ENCODE measurements at places on chromosomes 1 and 21.
A peak's percentile ranks its signal among the peaks of the same experiment; 100 is the strongest.

GRCh38 chr1:8560035-8560434, 242.1 kb downstream of the SLC45A1 start:
- DNase-seq = no peak

DNA sequence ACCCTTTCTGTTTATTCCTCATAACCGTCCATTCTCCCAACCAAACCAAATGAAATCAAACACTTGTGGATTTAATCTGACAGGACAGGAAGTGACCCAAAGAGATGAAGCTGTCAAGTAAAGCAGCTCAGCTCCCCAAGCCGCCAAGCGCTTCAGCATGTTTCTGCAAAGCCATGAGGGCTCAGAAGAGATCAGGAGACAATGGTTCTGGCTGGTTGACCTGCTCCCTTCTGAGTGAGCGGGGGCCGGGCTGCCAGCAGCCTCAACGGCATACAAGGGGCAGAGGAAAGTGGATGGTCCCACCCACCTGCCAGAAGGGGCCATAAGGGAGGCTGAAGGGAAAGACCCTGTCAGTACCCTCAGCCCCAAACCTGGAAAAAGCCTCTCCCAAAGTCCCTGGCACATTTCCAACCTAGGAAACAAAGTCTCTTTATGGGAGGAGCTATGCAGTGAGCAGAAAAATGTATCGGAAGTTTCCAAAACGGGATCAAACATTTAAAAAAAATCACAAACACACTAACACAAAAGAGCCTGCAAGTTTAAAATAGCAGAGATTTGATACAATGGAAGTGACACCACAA, 45.4 kb downstream of the SLC45A1 start:
- no peak for DNase-seq

- no peak for DNase-seq
Measured at GRCh38 chr1:16907870-16908758, 12.3 kb downstream of the RNU1-2 start.

GRCh38 chr1:16013220-16013907, 4.5 kb downstream of the HSPB7 start:
- DNase-seq = no peak

GRCh38 chr1:53090227-53091147, 28.5 kb downstream of the PODN start:
- DNase-seq = no peak

GRCh38 chr1:37725851-37726613, 33.7 kb downstream of the CDCA8 start:
- DNase-seq = no peak

GRCh38 chr1:13505020-13505419, 8.8 kb downstream of the LRRC38 start:
- no peak for DNase-seq

- no peak for DNase-seq
Measured at GRCh38 chr1:59598120-59598440, 216.7 kb upstream of the HOOK1 start.

DNA sequence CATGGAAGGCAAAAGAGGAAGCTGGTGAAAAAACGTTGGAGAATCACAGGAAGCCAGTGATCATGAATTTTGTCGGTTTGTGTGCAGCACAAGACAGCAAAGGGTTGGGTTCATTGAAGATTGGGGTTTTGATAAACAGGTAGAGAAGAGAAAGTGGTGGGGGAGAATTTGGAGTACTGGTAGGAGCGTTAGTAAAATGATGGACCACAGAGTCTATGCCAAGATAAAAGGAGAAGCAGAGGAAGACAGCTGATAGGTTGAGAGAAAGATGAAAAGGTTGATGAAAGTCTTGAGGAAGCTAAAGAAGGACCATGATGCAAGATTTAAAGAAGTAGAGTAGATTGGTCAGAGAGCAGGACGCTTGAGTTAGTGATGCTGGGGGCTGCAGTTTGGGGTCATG, 156.8 kb upstream of the POU3F1 start:
- no peak for DNase-seq

GRCh38 chr1:207070811-207071210, 17.7 kb downstream of the PFKFB2 start:
- DNase-seq = no peak

DNA sequence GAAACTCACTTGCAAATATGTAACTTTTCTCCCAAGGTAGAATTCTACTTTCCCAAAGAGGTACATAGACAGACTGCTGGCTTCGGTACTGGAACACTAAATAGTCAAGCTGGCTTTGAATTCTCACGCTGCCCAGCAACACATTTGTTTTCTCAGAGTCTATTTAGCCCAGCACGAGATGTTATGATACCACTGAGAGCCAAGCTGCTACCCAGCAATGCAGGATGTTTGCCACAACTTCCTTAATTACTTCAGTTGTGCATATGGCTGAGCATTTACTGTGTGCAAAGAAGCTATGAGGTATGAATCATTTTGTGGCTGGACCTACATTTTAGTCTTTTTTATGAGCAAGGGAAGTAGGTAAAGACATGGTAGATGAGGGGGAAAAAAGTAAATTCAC, 793.2 kb downstream of the PLA2G4A start:
- DNase-seq = no peak

- DNase-seq = no peak
Measured at GRCh38 chr1:34831721-34832246, 27.8 kb downstream of the SMIM12 start.

GRCh38 chr1:960363-961131, at the start of gene KLHL17:
KLHL17 (plus strand) TSS chr1:960584; CDS start chr1:960694, 110 bp downstream.
- no peak for DNase-seq

DNA sequence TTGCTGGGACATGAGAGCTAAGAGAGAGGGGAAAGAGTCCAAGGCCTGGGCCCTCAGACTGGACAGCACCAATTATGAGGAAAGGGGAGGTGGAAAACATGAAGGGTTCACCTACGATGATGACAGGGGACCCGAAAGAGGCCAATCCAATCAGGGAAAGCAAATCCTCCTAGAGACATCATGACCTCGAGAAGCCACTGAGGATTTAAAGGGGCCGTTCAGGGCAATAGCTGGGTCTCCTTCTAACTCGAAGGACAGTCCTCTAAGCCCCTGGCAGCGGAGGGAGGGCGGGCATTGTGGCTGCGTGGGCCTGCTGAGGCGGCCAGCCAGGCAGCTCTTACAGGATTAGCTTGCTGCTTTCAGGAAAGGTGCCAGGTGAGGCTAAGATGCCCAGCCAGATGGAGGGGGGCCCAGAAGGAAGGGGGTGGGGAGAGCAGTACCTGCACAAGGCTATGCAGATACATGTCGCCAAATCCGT, 7.4 kb downstream of the MEF2D start:
- no peak for DNase-seq

GRCh38 chr1:149843431-149844041, 55.8 kb upstream of the BOLA1 start:
- DNase-seq = no peak

- no peak for DNase-seq
Measured at GRCh38 chr21:40227096-40227495, 359.9 kb downstream of the PCP4 start.

DNA sequence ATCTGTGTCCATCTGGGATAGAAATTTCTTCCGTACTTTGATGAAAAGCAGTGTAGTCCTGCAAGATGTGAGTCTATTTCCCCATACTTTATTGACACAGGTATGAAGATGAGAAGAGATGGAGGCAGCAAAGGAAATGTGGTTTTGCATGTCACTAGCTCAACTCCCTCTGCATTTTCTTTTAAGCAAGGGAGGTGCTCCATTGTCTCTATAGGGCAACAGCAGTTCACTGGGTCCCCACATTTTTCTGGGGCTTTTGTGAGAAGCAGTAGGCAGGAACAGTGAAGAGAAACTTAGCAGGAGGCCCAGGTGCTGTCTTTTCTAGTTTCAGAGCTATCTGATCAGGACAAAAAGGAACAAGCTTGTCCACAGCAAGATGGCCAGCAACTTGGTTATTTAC, 37.1 kb downstream of the C21orf91 start:
- peak; percentile 68 for DNase-seq

GRCh38 chr1:167469280-167469965, 48.9 kb downstream of the CD247 start:
- no peak for DNase-seq

DNA sequence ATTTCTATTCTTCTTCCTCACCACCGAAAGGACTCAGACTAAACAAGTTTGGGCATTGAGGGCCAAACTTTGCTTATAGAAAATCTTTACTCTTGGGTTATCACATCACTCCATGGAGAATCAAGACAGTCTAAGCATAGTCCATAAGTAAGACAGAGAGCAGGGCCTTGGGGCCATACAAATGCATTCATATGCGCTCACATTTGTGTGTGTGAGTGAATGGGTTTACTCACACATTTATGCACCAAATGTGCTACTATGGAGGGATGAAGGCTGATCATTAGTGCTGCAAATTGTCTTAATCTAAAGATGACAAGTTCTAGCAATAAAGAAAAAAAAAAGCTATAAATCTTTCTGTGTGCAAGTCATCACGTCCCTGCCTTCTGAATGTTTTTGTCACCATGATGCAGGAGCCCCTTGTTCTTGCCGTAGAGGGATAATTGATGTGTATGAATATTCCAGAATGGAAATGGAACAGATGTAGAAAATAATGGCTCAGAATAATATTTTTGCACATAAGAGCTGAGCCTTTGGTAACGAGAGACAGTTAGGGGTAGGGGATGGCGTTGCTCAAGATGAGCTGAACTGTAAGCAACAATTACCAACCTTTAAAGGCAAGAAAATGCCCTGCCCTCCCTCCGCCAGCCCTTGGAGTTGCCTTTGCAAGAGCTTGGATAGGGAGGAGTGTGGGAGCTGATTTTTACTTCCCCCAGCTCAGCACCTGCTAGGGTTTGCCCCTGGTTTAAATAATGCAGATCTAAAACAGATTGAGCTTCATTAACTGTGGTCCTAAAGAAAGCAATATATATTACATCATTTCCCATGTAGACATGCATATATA, 52.3 kb upstream of the IKBKE start:
- DNase-seq = no peak

DNA sequence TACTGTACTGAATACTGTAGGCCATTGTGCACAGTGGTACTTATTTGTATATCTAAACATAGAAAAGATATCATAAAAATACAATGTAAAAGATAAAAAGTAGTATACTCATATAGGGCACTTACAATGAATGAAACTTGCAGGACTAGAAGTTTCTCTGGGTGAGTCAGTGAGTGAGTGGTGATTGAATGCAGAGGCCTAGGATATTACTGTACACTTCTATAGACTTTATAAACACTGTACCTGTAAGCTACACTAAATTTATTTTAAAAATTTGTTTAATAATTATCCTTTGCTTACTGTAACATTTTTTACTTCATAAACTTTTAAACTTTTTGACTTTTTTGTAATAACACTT, 82.5 kb downstream of the FGGY start:
- DNase-seq = no peak

DNA sequence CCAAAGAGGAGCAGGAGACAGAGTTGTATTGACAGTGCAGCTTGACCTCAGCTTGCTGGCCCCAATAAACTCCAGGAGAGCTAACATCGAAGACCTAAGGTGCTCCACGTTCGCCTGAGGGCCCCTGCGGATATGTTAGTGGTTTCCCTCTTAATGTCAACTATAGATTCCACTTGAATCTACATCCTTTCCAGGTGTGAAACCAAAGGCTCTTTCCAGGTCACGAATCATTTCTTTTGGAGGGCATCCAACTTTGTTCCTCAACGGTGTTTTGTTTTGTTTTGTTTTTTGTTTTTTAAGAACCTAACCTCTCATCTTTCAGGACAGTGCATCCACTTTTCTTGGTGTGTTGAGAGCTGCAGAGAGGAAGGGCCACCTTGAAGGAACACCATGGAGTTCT, 267.6 kb upstream of the SGIP1 start:
- no peak for DNase-seq

DNA sequence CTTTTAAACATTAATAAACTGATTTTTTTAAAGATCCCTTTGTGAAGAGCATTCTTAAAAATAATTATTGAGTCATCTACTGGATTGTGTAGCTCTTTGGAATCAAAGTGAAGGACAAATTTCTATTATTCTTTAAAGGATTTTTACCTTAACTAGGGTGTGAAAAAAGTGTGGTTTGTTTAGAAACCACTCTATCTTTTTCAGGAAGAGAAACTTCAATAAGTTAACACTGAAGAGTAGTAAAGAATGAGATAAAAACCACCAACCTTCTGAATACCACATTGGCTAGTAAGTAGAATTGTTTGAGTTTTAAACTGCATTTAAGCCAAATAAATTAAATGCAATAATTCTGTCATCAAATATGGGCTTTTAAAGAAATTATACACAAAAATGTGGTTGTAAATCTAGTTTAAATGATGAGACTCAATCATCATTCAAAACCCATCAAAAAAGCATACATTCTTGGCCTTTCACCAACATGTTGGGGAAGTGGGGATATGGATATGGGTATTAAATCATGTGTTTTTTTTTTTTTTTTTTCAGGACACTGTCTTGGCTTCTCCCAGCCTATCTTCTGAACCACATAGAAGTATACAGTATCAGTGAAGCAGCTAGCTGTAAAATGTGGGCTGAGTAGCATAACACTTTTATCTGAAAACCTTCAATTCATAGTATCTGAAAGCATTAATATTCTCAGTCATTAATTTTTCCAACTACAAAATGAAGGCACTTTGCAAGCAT, 4.8 kb downstream of the S1PR1 start:
- no peak for DNase-seq

- no peak for DNase-seq
Measured at GRCh38 chr1:216325946-216326345, 97.3 kb downstream of the USH2A start.

DNA sequence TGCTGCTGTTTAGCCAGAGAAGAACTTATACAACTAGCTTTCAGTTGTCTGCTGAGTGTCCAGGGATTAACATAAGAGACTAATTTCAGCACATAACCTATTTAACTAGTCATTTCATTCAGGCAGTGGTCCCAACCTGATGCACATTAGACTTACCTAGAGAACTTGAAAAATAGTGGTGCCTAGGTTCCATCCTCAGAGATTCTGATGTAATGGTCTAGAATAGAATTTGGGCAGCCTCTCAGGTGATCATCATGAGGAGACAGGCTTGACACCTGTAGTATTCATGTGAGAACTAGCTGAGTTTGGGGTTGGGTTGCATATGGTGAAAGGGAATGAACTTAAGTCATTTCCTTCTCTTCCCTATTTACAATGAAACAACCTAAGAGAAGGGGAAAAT, 24.8 kb downstream of the CNST start:
- DNase-seq = no peak

- no peak for DNase-seq
Measured at GRCh38 chr21:16797540-16797939, 715.3 kb upstream of the CXADR start.

DNA sequence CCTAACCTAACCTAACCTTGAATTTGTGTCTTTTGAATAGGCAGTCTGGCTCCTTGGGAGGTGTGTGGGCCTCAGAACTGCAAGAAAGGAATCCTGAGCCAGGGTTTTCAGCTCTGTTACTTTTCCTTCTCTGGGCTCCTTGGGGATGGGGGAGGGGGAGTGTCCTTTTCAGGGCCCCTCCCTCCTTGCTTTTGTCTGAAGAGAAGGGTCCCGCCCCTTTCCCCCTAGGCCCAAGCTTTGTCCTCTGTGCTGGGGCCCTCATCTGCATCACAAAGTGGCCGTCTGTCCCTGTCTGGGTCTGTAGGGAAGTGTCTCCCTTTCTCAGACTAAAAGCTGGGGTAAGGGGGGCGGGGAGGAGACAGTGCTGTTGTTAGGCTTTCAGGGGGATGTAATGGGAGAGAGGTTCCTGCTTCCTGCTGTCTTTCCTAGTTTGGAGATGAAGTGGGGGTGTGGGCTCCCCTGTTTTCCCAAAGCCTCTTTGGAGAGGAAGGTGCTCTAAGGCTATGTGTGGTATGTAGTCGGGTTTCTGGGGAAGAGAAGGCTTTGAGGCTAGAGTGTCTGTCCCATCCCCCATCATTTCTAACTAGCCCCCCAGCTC, 3.1 kb downstream of the AGO1 start:
- DNase-seq = no peak
